ENCODE measurements at places on chromosomes 4 and X.
A peak's percentile ranks its signal among the peaks of the same experiment; 100 is the strongest.

DNA sequence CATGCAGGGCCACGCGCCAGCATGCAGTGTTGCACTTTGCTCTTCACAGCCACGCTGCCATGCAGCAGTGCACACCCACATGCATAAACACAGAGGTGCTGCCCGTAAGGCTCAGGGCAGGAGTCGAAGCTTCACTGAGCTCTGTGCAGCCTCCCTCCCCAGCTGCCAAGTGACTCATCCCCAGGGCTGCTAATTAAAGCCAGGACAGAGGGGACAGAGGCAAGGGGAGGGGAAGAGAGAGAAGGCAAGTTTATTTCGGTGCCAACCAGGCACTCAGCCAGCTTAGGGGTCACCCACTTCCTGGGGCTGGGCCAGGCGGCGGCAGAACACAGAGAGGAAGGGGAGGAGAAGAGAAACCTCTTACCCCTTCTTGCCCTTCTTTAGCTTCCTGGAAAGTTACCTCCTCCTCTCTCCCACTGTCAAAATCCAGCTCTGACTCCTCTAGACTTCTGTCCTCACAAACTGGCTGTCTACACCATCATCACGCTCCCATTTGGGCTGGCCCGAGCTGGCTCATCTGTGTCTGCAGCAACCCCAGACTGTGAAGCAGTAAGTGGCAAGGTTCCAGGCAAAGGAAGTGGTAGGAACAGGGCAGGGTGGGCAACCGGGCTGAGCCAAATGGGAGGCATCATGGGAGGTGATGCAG lies 6.2 kb upstream of the IQSEC2 start:
- DNase-seq: peak; percentile 3

- DNase-seq: no peak
These were observed 26.5 kb downstream of the RHOH start for GRCh38 chr4:40223343-40223742.

DNA sequence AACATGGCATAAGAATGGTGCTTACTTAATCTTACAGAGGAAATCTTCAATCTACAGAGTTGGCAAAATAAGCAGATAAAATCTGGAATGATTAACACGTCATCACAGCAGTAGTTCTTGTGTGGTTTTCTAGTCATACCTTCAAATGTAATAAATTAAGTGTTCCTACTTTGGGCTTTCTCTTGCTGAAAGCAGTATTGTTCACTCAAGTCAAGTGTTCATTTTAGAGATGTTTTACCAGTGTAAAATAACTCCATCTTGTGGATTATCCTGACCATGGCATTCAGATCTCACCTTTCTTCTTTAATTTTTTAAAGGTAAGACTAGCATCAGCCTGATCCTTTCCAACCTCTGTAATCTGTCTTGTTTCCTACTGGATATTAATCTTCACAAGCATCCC lies 72.9 kb downstream of the ADAMTS3 start:
- no peak for DNase-seq

DNA sequence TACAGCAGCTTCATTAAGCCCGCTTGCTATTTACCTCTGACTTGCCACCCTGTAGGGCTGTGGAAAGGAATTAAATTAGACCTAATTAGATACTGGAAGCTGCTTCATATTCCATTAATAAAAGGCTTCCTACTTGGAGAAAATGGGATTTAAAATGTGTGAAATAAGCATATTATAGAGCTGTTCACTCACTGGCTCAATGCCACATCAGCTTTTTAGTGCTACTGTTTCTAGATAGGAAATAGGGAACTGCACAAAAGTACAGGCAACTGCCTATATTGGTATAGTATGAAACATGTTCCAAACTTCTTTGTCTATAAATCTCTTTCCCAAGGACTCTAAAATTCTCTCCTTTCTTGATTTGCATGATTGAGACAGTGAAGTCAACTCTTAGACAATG lies 407.9 kb upstream of the AADAT start:
- DNase-seq: no peak

- no peak for DNase-seq
These were observed 65.4 kb downstream of the NKX6-1 start for GRCh38 chr4:84433633-84434222.

- DNase-seq: no peak
These were observed 10.2 kb upstream of the STBD1 start for GRCh38 chr4:76296286-76296820.

- DNase-seq: no peak
These were observed 12.3 kb upstream of the GRIA3 start for GRCh38 chrX:123171781-123172180.

DNA sequence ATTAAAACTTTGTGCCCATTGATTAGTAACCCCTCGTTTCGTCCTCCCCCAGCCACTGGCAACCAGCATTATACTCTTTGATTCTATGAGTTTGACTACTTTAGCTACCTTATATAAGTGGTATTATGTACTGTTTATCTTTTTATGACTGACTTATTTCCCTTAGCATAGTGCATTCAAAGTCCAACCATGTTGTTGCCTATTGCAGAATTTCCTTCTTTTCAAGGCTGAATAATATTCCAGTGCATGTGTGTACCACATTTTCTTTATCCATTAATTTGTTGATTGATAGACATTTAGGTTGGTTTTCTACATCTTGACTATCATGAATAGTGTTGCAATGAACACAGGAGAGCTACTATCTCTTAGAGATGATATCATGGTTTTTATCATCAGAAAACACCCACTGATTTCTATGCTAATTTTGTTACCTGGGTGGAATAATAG lies 3.2 kb downstream of the ALB start:
- DNase-seq: no peak

DNA sequence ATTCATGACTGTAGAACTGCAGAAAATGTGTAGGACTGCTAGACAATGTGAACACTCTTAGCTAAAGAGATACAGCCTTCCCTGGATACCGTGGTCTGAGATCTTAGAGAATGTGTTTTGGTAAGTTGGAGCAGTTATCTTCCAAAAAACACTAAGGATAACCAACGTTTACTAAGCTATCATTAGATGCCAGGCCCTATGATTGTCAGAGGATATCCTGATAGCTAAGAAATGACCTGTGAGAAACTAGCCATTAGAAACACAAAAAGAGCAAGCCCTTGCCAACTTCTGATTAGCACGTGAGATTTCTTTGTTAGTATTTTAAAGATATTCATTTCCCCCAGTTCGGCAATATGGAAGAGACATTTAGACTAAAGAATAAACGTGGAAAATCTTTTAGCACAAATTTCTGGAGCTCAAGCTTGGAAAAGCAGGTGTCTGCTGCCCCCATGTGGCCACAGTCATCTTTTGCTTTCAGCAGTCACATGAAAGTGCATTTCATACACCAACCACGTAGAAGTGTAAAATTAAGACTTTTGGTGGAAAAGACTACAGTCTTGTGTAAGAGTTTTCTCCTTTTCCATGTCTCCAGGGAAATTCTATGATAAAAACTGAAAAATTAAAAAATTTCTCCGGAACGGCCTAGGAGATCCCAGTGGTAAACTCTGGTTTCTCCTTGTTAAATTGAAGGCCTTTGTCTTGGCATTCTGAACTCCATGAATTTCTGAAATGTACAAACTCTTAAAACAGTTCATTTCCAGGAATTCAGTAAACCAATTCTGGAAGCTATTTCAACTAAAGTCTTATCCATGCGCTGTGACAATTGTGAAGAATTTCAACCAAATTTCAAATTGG lies 136.4 kb downstream of the ZNF674 start:
- DNase-seq: peak; percentile 32

DNA sequence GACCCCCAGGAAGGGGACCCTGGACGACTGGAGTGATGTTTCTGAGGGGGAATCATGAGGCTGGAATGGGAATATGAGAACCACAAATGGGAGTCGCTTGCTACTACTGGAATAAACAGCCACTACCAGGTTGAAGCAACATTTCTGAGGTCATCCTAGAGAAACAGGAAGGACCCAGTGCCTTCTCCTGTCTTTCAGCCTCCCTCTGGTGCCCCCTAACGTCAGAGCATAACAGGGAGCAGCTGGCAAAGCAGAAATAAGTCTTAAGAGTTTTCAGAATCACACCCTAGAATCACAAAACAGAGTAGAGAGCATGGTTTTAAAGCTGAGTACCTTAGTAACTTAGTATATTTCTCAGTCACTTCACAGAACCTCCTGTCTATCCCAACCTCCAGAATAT lies 347.8 kb upstream of the PITX2 start:
- DNase-seq: peak; percentile 2

DNA sequence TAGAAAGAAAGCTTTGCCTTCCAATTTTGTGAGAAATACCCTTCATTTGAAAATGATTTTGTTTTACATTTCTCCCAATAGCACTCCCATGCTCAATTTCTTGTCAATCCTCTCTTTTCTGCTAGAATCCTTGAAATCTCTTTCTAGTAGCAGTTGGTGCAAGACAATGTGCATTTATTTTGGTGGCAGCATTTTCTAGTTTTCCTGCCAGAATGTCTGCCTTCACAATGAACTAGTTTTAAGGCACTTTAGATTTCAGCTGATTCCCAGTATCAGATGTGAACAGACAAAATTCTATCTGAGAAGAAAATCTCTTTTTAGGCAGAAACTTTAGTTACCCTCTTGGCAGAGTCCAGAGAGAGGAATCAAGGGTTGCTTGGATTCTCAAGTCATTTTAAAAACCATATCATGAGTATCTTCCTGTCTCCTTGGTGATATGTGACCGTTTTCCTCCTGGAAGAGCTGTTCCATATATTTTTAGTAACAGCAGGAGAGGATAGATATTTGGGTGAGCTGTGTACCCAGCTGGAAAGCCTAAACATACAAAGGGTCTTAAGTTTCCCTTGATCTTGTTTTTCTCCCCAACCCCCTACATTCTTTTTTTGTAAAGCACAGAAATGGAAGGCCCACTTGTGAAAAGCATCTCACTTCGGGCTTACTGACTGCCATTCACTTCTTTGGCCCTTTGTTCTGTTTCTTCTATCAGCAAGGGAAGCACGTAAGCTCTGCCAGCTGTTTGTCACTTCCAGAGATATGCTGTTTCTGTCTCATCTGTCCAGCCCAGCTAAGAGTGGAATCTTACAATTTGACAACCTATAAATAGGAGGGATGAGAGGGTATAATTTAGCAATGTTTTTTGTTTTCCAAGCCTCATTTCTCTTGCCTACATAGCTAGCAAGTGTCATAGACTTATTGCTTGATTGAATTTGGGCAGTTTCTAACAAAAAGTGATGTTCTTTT lies 38.7 kb downstream of the TSPAN7 start:
- DNase-seq: no peak

Data from germinal center (tissue), 1 donor.